Common myeloid progenitor, CD34-positive (primary cell): ENCODE measurements at places on chromosomes 16 and 17.

DNA sequence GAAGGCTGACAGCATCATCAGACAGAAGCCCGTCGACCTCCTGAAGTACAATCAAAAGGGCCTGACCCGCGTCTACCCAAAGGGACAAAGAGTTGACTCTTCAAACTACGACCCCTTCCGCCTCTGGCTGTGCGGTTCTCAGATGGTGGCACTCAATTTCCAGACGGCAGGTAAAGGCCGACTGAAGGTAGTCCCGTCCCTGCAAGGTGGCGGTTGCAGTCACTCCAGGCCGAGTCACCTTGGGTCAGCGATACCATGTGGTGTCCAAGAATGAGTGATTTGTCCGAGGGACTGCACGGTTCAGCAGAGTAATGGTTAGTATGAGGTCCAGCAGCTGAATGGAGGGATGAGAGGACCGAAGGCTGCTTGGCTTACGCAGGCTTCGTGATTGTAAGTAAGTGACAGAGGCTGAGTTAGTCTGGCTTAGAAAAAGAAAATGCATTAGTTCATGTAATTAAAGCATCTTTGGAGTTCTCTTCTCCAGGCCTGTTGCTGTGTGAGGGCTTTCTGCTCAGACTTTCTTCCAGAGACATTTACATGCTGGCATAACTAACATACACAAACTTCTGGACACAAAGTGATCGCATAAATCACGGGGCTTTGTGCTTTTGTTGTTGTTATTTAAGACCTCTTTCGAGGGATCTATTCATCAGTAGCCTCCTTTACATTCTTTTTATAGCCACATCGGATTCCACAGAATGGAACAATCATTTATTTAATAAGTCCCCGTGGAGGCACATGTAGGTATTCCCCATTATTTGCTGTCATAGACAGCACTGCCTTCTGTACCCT lies 74.9 kb downstream of the SDR42E1 start:
- DNase-seq, result no peak

DNA sequence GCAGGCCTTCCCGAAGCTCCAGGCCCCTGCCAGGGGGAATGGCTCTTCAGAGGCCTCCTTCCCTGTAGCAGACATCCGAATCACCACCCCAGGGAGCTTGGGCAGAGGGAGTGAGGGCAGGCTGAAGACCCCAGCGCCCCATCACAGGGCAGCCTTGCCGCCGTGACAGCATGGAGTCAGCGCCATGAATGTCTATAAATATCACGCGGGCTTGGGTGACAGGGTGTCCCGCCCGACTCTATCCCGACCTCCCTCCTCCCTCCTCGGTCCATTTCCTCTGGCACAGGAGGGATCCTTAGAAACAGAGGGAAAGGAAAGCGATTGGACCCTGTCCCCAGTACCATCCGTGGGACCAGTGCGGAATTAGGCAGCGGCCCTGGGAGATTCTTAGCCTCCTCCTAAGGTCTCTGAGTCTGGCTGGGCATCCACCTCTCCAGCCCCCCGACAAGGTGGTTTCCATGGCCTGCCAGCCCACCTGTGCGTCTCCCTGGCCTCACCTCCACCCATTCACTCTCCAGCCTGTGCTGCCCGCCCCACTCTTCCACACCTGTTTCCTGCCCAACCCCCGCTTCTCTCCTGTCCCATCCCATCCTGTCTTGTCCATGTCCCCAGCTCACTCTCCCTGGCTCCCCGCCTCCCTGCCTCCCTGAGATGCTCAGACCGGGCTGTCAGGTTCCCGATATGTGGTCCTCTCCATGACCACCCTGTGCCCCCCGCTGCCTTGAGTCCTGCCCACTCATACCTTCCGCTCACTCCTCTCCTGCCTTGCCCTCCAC lies 5.1 kb downstream of the ATP2A1 start:
- DNase-seq, result no peak

GRCh38 chr17:1493291-1493980 lies 950 bp upstream of the MYO1C start:
- DNase-seq, result peak; percentile 21

DNA sequence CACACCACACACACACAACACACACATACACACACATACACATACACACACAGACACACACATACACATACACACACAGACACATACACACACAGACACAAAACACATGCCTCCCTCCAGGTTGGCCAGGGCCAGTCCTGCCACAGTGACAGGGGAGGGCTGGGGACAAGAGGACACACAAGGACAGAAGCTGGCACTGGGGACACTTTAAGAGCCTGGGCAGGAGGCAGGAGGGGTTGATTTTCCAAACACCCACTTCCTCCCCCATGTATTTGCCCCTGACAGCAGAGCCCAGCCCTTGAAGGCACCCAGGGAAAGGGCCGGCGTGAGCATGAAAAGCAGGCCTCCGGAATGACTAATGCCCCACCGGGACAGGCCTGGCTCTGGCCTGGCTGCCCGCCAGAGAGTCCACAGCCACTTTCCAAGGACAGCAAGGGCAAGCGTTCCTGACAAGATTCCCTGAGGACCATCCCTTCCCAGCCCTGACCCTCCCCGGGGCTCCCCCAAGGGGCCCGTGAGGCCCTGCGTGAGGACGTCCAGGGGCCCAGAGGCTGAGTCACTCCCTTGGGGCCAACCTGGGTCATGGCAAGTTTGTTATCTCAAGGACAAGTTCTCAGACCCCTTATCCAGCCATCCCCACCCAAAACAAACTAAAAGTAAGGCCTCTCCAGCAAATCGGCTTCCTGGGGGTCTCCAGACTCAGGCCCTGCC lies 235.6 kb downstream of the ZNF423 start:
- DNase-seq, result no peak

- no peak for DNase-seq
Measured at GRCh38 chr16:21628772-21629171, 23.6 kb downstream of the IGSF6 start.

DNA sequence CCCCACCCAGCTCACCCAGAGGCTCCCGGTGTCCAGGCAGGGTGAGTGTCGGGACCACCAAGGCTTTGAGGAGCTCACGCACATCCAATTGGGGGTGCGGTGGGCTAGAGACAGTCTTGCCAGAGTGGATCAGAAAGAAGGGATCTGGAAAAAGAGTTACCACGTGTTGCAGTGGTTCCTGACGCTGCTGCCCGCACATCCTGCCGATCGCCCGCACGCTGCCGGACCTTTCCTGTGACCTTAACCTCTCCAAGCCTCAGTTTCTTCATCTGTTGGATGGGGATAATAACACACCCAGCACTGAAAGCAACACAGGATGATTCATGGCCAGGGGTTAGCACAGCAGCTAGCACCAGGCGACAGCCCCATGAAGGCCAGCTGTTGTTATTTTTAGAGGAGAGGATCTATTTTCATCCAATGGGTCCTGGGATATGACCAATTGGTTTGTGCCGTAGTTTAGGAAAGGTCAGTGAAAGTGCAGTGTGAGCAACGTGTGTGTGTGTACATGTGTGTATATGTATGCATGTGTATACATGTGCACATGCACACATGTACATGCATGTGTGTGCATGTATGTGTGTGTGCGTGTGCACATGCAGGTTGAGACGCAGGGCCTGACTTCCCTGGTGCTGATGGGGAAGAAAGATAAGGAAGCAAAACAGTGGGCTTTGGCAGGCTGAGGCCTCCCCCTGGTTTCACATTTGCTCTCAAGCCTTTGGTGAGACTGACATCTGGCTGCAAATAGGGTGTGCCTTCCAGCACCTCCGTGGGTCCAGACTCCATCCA lies 2.5 kb downstream of the ITGAX start:
- DNase-seq, result peak; percentile 54

DNA sequence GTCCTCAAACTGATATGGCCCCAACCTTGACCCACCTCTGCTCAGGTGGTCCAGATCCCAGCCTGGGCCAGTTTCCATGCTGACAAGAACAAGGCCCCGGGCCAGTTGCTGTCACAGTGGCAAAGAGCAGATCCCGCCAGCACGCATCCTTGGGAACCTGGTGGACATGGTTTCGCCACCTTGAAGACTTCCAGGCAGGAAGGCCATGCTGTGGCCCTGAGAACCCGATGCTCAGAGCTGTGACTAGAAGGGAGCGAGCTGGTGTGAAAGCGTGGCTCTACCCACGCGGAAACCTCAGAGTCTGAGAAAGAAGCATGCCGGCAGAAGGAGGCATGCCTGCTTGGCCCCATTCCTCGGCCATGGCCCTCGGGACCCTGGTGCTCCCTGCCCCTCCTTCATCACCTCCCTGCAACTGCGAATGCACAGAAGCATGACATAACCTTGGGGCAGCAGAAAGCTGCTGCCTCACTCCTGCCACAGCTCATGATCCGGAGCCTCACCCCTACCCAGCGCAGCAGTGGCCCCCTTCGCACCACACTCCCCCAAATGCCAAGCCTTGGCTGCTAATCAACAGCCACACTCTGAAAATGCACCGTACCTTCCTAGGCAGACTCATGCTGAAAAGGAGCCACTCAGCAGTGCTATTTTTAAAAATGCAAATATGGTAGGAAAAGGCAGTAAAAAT lies 33.2 kb downstream of the UBE2O start:
- peak; percentile 26 for DNase-seq

DNA sequence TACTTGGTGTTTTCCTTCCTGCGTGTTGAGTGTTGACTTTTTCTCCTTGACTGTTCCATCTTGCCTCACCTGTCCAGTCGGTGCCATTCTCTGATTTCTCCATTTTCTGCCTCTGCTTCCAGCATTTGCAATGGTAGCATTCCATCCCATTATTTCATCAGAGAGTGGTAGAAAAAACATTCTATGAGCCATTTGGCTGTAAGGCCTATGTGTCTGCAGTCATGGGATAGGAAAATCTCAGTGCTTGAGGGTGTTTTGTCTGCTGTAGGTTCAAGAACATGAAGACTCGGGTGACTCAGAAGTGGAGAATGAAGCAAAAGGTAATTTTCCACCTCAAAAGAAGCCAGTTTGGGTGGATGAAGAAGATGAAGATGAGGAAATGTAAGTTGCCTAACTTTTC lies 2.7 kb downstream of the UTP18 start:
- DNase-seq, result no peak

DNA sequence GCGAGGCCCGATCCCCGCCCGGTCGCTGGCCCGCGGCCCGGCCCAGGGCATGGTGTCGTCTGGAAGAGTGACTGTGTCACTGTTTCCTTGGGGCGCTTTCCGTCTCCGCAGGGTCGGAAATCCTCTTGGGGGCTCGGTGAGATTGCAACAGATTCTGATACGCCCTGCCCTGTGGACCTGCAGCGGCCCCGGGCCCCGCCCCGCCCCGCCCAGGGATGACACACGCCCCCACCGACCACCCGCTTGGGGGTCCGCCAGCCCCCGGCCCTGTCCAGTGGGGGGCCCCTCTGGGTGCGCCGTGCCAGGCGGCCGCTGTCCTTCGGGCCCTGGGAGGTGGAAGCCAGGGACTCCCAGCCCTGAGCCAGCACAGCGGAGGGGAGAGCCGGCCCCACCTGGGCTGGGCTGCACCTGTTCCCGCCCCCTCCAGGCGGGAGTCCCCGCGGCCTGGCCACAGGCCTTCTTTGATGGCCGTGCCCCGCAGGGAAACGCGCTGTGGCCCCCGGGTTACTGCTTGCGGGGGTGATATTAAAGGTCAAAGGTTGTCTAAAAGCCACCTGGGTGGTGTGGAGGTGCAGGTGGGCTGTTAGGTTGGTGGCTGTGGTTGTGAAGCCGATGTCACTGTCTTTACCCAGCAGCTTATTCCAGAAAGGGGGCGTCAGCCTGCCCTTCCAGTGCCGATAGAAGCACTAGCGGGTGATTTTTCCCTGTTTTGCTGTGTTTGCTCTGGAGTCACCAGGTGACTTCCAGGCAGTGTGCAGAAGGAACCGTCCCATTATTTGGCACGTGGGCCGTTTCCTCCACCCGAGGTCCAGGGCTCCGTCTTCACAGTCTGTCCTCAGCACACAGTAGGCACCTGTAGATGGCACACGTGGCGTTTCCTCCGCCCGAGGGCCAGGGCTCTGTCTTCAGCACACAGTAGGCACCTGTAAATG lies 752 bp downstream of the TBC1D24 start:
- DNase-seq, result peak; percentile 78

DNA sequence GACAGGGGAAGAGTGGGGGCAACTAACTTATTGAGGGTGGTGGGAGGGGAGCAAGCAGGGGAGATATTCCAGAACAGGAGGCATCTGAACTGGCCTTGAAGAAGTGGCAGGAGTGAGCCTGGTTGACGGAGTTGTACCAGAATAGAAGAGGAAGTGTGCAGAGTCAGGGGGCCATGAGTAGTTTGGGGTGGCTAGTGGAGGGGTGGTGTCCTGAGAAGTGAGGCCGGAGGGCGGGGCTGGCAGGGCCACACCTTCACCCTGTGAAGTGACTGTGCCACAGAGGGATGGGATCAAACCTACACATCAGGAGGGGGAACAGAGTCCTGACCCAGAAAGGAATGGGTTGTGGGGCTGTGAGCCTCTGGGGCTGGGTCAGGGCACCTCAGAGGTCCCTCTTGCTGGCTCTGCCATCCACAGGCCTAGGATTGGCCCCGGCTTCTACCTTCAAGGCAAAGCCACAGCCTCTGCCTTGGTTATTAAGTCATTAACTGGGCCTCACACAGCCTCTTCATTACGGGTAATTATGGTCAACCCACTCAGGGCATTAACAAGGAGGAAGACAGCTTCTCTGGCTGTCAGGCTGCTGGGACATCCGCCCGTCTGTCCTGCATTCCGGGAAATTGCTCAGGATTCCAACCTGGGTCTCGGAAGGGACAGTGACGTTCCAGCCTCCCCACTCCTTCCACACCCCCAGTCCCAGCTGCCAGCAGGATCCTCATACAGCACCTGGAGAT lies 12.7 kb downstream of the SPNS2 start:
- no peak for DNase-seq

DNA sequence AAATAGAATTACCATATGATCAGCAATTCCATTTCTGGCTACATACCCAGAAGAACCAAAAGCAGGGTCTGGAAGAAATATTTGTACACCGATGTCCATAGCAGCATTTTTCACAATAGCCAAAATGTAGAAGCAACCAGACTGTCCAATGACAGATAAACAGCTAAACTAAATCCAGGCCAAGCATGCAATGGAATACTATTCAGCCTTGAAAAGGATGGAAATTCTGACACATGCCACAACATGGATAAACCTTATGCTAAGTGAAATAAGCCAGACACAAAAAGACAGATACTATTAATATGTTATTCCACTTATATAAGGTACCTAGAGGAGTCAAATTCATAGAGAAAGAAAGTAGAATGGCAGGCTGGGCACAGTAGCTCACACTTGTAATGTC lies 25.9 kb upstream of the CREBBP start:
- no peak for DNase-seq

DNA sequence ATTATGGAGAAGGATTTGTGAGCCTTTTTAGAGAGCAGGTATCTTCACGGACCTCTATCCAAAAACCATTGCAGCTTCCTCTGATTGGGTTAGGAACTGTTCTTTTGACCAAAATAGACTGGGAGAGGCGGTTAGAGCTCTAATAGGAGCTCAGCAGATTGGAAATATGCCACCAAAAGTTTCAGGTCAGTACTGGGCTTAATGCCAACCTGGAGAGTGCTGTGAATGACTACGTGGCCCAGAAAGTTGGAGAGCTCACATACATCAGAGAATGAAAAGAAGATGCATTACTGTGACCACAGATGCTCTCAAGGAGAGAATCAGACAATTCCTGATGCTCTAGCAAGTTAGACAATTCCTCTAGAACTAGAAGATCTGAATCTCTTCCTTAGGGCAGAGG lies 86.5 kb downstream of the ABCA8 start:
- no peak for DNase-seq
